ENCODE measurements at places on chromosomes 7 and 10.

DNA sequence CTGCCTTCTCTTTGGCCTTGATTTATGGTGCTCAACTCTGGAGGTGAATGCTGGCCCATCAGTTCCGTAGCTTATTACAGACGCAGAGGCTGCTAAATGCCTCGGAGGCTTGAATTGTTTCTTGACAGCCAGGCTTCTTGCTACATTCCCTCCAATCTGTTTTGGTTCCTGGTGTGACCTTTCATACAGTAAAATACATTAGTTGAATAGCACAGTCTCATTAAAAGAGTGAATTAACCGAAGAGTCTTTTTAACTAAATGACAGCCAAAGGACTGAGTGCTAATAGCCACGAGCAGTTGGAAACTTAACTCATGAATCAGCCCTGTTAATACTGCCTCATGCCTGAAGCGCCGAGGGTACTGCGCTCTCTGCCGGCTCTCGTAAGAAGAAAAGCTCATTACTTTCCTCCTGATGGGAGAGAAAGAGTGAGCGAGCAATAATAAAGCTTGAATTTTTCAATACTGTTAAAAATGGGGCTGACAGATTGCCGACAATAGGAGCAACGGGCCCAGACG lies 236.4 kb upstream of the GPR26 start:
- no peak for DNase-seq

- no peak for DNase-seq
These were observed 24.1 kb upstream of the BHLHA15 start for GRCh38 chr7:98187138-98187502.

DNA sequence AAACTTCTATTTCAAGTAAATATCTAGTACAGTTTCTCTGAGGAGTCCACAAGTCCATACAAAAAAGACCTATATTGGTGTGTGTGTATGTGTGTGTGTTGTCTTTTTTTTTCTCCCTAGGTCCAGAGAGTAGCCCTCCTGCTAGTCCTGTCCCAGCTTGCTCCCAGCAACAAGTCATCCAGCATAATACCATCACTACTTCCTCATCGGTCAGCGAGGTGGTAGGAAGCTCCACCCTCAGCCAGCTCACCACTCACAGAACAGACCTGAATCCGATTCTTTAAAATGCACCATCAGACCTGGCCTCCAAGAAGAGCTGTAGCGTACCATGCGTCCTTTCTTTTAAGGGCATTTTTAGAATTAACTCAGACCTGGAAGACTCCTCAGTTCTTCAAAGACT lies 139.1 kb downstream of the TRIL start:
- no peak for DNase-seq

DNA sequence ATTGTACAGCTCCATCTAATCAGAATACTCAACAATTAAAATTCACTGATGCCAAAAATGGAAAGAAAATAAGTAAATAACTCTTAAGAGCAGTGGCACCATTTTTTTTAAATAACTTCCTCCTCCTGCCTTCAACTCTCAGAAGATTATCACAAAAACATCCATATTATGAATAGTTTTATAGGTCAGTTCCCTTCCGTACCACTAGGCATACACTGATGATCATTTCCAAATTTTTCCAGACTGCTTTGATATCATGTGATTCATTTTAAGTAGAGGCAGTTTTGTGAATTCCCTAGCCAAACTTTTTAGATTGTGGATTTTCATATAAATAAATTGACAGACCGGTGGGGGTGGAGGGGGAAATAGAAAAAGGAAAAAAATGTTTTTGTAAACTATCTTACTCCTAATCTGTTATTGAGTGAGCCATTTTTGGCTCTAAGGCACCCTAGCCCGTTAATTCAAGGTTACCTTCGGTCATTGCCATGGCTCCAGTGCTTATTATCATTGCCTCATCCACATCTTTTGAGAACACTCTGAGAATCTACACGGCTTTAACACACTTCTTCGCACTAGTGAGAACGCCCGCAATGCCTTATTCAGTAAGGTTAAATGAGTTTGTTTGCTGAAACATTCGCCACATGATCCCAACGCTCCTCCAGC lies 1.0 kb downstream of the FAM107B start:
- DNase-seq: no peak

DNA sequence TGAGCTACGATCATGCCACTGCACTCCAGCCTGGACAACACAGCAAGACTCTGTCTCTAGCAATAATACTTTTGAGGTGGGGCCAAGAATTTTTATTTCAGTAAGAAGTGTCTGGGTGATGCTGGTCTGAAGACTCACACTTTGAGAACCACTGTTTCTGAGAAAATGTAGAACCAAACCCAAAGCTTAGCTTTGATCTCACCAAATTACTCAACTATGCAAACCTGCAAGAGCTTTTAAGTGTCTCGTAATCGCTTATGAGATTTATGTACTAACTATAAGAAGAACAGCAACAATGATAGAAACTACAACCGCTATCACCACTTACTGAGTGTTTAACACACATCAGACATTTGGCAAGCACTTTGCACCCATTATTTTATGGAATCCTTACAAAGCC lies 29.5 kb downstream of the APBB1IP start:
- DNase-seq: no peak

DNA sequence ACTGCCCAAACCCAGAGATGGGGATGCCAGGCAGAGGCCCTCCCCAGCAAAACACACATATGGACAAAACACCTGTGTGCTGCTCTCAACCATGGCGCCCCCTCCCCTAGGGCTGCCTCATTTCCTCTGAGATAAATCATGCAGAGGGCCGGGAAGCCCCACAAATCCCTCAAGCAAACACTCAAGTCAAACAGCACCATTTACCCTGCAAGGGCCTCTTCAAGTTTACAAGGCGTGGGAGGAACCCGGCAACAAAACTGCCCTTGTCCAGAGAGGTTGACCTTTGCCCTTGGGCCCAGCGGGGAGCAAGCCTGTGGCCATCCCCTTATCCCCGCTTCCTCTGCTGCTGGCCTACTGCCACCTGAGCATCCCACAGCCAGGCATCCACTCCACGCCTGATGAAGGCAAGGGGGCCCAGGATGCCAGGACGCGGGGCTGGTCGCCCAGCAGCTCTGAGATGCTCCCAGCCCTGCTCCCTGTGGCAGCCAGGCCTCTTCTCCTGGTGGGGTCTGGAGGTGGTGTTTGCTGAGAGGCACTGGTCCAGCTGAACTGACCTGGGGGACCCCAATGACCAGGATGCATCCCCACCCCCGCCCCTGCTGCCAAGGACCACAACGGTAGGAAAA lies 77.4 kb downstream of the DLG5 start:
- DNase-seq: no peak

DNA sequence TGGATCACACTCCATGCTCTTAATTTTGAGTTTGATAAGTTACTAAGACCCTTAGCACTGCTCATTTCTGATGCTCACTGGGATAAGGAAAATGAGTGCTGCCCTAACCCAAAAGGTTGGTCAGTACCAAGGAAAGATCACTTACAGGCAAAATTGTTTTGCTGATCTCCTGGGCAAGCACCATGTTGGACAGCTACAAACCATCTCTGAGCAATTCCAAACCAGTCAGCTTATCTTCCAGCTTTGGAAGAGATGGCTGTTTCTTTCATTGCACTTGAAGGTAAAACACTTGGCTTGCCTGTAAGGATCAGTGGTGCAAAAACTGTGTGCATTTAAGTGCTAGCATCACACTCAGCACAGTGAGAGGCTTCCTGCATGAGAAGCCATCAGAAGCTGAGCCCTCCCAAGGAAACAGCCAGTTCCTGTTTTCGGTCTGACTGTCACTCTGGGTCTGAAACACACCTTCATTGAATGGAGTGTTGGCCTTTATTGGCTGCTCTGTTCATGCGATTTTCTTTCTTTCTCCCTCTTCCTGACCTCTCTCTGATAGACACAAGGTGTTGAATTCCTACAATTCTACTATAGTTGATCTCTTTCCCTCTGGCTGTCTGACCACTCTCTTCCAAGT lies 126.4 kb upstream of the GHITM start:
- no peak for DNase-seq

DNA sequence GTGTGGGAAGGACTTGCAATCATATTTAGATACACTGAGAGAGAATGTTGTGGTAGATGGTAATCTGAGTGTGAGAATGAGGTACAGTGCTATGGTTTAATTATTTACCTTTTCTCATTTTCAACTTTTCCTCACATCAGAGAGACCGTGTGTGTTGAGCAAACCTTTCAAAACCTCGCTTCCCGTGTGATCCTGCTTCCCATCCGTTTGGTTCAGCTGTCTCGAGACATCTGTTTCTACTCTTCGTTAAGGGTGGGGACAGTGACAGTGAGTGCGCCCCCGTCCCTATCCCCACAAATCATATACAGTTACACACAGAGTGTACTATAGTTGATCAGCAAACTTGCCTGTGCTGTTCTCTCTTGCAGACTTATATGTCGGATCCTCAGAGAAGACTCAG lies 33.0 kb upstream of the NOBOX start:
- no peak for DNase-seq

- DNase-seq: peak; percentile 21
These were observed at the start of gene FAM221A for GRCh38 chr7:23679898-23680413. FAM221A (plus strand) TSS chr7:23680199; CDS start chr7:23680219, 20 bp downstream.

- no peak for DNase-seq
These were observed 137.1 kb downstream of the OAT start for GRCh38 chr10:124281666-124282065.

GRCh38 chr10:30573721-30574431 lies 55.7 kb downstream of the LYZL2 start:
- no peak for DNase-seq

- DNase-seq: no peak
These were observed 15.8 kb downstream of the AP5Z1 start for GRCh38 chr7:4791101-4791737.

- no peak for DNase-seq
These were observed 612.8 kb downstream of the IPMK start for GRCh38 chr10:57654856-57655255.

- no peak for DNase-seq
These were observed 206.6 kb downstream of the DIP2C start for GRCh38 chr10:482848-483247.

GRCh38 chr10:37854626-37855025 lies 2.8 kb downstream of the ZNF248 start:
- DNase-seq: no peak

DNA sequence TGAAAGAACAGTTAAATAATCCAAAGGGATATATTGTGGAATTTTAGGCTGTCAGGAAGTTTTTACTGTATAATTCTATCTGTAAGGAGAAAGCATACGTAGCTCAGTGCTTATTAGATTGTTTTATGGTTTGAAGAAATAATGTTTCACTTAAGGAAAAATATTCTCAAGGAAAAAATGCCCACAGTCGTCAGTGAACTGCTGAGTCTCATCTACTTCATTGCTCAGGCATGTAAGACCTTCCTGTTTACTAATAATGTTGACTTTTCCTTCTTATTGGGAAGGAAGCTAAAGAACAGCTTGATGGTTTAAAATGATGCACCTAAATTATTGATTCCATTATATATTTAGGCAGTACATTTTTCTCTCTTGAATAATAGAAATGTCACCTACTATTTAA lies 304.2 kb downstream of the SDK1 start:
- no peak for DNase-seq

- no peak for DNase-seq
These were observed 1.0 kb downstream of the CDK6 start for GRCh38 chr7:92835261-92835850.

DNA sequence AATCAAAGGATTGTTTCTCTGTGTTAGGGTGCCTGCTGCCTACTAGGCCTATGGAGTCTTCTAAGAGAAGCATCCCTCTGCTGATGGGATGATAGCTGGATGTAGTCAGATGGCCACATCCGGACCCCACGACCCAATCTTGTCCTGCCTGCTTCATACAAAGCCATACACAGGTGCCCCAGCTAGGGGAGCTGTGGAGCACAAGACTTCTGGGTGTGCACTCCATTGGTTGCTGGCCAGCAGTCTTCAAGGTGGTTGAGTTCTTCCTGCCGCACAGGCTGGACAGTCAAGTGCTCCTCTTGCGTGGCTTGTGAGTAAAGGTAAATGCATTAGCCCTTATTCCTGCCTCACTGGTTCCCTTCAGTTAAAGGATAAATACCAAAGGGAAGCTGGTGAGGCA lies 120.2 kb downstream of the TEX36 start:
- no peak for DNase-seq

DNA sequence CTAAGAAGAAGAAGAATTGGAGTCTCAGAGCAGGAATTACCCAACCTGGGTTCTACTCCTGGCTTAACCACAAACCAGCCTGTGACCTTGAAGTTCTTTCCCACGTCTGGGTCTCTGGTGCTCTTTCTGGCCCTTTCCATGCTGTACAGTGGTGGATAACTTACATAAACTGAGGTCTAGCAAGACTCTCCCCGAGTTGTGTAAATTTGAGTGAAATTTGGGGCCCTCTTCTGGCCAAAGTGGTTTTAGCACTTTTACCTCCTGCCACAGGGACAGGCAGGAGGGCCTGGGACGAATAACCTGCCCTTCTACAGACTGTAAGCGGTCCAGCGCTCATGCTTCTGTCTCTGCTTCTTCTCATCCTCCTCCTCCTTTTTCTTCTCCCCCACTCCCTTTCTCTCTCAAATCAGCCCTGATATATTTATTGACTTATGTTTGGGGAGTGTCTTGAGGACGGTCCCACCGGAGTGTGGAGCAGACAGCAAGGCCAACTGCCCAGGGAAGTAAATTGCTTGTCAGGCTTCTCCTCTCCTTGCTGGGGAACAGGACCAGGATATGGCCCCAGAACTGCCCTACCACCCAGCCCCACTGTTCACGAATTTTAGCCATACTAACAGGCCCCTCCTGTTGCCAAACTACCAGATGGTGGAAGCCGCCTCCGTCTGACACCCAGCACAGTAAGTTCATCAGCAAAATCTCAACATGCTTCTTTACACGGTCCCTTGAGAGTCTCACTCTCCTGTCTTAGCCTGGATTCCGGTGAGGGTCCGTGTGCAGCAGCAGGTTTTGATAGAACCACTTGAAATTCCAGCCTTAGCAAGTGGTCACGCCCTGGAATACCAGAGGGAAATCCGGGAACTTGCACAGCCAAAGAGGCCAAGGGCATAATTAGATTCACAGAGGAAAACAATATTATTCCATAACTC lies 4.0 kb upstream of the SH3PXD2A start:
- DNase-seq: peak; percentile 39

DNA sequence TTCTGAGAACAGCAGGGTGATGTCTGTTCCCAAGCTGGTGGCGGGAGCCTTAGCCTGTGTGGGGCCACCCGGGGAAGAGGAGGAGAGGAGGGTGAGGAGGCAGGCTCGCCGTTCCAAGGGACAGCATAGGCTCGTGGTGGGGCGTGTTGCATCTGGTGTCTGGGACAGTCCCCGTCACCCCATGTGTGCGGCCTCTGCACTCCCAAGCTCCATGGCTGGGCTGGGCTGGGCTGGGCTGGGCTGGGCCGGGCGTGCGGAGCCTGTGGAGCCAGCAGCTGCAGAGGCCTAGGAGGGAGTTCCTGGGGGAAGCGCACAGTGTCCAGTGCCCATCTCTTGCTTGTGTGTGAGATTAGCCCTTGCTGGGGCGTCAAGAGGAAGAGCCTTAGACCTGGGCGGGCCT lies 20.9 kb upstream of the TTYH3 start:
- no peak for DNase-seq

GRCh38 chr7:79036356-79036755 lies 417.1 kb downstream of the MAGI2 start:
- no peak for DNase-seq
